ENCODE measurements at places on chromosomes 11 and 22.

DNA sequence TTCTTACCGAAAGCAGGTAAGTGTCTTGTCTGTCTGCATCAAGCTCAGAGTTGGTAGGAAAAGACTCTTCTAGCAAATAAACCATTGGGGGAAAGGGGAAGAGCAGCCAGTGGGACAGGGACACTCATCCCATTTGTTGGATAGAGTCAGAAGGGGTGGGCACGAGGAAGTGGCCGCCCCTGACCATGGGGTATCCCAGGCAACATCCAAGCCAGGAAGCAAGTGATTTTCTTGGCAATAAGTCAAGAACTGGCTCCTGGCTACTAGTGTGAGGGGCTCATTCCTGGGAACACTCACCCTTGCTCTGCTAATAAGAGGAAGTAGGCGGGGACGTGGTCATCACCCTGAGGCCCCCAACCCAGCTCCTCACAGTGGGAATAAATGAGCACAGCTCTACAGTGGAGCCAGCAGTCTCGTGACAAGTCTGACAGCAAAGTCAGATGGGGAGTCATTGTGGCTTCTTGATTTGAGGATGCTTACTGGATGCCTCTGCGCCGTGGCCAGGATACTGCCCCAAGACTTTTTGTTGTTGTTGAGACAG, 6.7 kb downstream of the SLC25A18 start:
- no peak for DNase-seq

- DNase-seq = no peak
These were observed 114.2 kb downstream of the KCNQ1 start for GRCh38 chr11:2558861-2559526.

DNA sequence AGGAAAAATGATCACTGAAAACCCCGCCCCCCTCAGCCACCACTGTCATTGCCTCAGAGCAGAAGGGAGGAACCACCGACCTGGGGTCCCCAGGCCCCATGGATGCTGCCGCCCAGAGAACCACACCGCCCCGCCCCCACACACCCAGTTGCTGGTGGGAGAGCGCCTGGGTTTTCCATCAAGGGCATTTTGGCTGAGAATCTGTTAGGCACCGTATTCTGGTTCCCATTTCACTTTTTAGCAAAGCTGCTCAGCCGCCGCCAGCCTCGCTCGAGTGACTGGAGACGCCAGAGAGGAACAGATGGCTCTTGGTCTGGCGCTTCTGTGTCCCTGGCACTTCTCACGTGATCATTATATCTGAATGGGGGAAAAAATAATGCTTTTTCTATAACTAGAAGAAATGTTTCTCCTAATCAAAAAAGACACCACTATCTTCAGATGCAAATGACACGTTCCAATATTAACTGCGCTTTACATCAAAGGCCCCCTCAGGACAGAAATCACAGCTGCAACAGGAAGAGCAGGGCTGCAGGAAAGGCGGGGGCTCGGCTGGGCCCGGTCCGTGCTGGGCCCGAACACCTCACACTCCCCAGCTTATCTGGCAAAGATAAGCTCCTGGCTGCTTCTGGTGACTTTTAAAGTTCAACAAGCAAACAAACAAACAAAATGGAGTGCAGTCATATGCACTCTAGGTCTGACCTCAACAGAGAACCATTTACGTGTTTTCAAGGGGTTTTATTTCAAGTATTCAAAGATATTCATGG, 149.8 kb downstream of the MPPED1 start:
- DNase-seq = no peak

GRCh38 chr11:133172349-133172748, 360.0 kb downstream of the OPCML start:
- no peak for DNase-seq
